ENCODE measurements at places on chromosomes 3 and 15. TPM values are rescaled to one million over a fixed set of nuclear protein-coding genes. Genes with fewer than 3 reads are reported as not detected.
A peak's percentile ranks its signal among the peaks of the same experiment; 100 is the strongest.

GRCh38 chr3:58188921-58189451 lies 21.8 kb downstream of the DNASE1L3 start:
- no peak for DNase-seq

DNA sequence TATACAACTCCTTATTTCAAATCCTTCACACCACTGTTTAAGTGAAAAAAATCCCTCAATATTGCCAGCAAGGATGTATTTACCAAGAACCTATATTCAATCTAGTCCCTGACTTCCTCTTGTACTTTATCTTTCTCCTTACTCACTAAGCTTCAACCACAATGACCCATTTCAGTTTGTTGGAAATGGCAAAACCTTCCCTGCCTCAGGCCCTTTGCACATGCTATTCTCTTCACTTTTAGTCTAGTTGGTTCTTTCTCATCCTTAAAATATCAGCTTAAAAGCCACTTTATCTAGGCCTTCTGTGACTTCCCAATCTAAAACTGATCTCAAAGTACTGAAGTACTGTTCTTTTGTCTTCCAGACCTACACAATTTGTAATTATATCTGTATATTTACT lies 81.3 kb upstream of the ACTC1 start:
- no peak for DNase-seq

GRCh38 chr15:90994059-90994416 lies 297 bp downstream of the PRC1 start:
- DNase-seq: no peak

DNA sequence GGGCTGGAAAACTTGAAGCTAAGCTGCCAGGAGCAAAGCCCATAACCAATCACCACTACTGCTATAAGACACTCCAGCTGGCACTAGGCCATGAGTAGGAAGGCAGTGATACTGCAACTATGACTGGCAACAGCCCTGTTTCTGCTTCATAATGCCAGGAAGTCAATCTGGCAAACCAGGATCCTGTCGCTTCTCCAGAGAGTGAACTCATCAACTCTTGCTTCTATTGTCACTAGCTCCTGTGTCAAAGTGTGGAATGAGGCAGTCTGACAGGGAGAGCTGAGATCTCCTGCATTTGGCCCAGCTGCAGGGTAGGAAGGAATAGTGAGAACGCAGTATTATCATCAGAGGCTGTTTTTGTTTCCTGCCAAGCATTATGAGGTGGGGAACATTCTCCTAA lies 105.3 kb downstream of the CTNNB1 start:
- DNase-seq: no peak

- no peak for DNase-seq
Observed at GRCh38 chr3:160340351-160340750, 58.7 kb downstream of the IFT80 start.

- DNase-seq: peak; percentile 75
Observed at GRCh38 chr3:197791892-197792647, 1.0 kb downstream of the LRCH3 start.

DNA sequence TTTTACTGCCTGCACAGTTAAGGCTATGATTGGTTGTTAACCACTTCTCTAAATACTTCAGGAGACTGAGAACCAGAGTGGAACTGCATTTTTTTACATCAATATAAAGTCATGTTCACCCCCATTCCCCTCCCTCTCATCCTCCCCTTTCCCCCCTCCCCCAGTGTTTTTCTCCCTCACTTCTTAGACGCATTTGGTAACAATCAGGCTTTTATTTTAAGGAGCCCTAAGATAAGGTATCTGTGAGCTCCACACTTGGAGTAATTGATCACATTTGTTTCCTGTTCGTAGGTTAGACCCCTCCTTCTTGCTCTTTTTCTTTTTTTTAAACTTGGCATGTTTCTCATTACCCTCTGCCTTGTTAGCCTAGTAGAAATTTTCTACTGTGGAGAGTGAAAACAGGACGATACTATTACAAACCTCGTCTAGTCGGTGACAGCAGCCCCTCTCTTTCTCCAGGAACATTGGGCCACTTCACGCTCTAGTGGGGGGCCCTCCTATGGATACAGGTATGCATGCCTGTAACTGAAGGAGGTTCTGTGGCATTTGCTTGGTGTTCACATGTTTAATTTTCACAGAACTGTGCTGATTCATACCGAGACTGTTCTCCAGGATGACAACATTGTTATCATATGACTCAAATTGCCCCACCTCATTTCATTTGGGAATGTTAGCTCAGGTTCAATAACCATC lies 314.4 kb downstream of the MECOM start:
- no peak for DNase-seq

DNA sequence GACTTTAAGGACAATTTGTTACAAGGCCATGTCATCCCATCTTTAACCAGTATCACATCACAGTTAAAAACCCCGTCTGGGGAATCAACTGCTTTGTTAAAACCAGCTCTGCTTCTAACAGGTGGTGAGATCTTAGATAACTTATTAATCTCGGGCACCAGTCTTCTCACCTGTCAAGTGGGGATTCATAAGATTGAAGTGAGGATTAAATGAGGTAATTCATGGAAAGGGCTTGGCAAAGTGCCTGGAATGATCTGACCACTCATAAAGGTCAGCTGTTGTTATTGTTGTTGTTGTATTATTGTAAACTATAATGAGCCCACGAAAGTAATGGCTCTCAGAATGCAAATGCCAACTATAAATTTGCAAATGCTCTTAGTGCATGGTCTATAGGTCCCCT lies 30.1 kb upstream of the SLC24A5 start:
- DNase-seq: no peak

GRCh38 chr15:92683511-92683834 lies 27.9 kb upstream of the FAM174B start:
- DNase-seq: no peak

GRCh38 chr3:58355179-58355578 lies 22.5 kb downstream of the PXK start:
- DNase-seq: no peak

GRCh38 chr3:47645551-47645950 lies 66.9 kb upstream of the CSPG5 start:
- no peak for DNase-seq

GRCh38 chr15:62298811-62299210 lies 133.7 kb upstream of the C2CD4B start:
- no peak for DNase-seq

GRCh38 chr3:131299836-131300235 lies 81.7 kb upstream of the NUDT16 start:
- DNase-seq: no peak

DNA sequence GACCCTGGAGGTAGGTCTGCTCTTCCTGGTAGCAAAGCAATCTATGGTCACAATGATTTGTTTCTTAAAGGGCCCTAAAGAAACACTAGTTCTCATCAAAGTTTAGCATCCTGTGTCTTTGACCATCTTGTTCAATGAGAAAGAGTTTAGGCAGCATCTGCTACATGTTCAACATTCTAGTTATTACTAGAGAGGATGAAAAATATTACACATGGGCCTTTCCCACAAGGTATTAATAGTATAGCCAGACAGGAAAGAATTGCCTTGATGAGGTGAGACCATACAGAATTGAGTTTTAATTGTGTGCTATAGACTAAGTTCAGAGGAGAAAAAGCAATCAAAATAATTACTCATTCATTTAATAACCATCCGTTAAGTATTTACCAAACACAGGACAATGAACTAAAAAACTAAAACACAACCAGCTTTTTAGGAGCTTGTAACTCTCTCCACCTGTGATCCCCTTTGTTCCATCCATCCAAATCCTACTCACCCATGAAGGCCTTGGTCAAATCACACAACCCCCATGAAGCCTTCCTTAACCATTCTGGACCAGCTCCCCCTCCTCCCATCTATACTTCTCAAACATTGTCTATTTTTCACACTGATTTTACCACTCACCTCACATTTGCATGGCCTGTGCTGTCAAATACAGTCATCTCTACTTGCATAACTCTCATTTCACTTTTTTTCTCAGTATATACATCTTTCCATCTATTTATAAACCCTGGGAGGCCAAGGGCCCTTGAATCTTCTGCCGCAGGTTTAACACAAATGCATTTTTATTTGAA lies 122.9 kb downstream of the RORA start:
- no peak for DNase-seq

DNA sequence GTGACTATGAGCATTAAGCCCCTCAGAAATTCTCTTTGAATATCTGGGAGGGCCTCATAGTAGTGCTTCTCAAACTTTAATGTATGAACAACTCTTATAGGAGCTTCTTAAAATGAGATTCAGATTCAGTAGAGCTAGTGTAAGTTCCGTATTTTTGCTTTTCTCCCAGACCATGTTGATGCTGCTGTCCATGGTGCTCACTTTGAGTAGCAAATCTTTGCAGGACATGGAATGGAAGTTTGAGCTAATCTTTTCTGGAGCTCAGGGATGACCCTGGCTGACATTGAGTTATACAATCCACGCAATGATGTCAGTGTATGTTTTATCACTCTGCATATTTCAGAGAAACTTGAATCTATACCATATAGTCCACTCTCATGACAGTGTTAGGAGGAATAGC lies 134.2 kb downstream of the OTOL1 start:
- DNase-seq: no peak

DNA sequence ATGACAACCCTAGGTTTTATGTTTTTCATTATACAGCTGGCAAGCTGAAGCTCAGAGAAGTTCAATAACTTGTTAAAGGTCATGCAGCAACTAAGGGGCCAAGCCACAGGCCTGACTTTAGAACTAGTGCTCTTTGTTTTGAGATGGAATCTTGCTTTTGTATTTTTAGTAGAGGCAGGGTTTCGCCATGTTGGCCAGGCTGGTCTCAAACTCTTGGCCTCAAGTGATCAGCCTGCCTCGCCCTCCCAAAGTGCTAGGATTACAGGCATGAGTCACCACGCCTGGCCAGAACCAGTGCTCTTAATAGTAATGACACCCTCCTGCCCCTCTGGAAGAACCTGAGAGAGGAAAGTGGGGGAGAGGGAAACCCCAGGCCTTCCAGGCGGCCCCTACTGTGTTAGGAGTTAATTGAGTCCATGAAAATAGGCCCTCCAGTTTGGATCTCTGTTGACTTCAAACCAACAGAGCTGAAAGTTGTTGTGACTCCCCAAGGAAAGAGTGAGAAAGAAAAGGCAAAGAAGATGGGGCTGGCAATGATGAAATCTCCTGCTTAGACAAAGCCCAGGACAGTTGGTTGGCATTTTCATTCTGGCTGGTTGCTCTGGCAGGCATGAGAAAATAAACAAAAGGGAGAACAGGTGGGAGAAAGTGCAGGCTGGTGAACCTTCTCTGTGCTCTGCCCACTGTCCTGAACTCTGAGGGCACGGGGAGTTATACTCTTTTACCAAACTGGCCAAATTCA lies 3.6 kb upstream of the PRRT3 start:
- DNase-seq: no peak

The ATP10A gene
- 48.0 TPM for total RNA-seq

The ANKRD28 gene
- 38.1 TPM for total RNA-seq

The FGF7 gene
- not detected for total RNA-seq

The GNB4 gene
- total RNA-seq: 11.8 TPM

The SPINK8 gene
- total RNA-seq: not detected
